ENCODE measurements at places on chromosomes 11 and 22.

- no peak for DNase-seq
Measured at GRCh38 chr11:114559425-114560310, at the start of gene NXPE1. TSS of gene NXPE1 (minus strand) at chr11:114559881. CDS start at chr11:114551201, 8,680 bp downstream.

DNA sequence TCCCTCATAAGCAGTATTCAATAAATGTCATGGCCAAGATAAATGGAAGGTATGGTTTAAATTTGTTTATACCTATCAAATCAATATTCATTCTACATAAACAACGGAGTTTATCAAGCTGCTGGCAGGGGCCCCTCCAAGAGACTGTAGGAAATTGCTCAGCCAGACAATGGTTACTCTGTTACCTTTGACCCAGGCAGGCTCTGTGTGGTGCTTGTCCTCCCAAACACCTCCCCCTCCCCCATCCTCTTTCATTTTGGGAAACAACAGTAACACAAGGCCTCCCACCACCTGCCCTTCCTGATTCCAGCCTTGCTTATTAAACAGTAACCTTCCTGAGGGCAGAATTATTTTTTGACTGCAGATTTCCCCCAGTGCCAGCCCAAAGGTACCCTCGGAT is 10.5 kb upstream of the ZBTB16 start:
- no peak for DNase-seq

- DNase-seq, result no peak
Measured at GRCh38 chr11:27420217-27420616, 52.4 kb downstream of the LGR4 start.

GRCh38 chr22:27874764-27875163 is 44.3 kb downstream of the PITPNB start:
- DNase-seq, result no peak

DNA sequence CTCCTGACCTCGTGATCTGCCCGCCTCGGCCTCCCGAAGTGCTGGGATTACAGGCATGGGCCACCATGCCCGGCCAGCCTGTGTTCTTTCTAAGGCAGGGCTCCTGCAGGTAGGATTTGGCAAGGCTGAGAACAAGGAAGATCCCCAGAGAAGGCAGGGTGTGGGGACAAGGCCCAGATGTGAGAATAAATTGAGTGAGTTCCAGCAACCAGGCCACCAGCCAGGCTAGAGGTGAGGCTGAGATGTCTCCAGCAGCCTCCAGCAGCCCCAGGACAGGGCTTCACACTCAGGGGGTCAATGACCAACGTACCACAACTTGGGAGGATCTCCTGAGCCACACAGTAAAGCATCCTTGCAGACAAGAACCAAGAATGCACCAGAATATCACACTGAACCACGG is 75.1 kb downstream of the BUD13 start:
- DNase-seq, result no peak

- DNase-seq, result no peak
Measured at GRCh38 chr11:69287968-69288882, 5.7 kb upstream of the MYEOV start.

- no peak for DNase-seq
Measured at GRCh38 chr11:72045849-72046248, 34.5 kb downstream of the NUMA1 start.

GRCh38 chr11:124669193-124669592 is 4.3 kb downstream of the SIAE start:
- DNase-seq, result no peak

DNA sequence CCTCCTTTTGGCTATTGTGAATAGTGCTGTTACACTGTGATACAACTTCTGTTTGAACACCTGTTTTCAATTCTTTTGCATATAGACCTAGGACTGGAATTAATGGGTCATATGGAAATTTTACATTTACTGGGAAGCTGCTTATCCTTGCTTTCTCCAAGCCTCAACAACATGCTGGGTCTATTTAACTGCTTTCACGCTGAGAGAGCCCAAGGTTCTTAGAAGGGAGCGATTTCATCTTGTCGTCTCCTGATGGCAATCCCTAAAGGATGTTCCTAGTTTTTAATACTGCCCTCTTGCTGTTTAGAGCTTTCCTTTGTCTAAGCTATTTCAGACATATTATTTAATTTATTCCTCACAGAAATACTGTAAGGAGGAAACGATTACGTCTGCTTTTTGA is 15.5 kb downstream of the IRAG1 start:
- DNase-seq, result no peak

DNA sequence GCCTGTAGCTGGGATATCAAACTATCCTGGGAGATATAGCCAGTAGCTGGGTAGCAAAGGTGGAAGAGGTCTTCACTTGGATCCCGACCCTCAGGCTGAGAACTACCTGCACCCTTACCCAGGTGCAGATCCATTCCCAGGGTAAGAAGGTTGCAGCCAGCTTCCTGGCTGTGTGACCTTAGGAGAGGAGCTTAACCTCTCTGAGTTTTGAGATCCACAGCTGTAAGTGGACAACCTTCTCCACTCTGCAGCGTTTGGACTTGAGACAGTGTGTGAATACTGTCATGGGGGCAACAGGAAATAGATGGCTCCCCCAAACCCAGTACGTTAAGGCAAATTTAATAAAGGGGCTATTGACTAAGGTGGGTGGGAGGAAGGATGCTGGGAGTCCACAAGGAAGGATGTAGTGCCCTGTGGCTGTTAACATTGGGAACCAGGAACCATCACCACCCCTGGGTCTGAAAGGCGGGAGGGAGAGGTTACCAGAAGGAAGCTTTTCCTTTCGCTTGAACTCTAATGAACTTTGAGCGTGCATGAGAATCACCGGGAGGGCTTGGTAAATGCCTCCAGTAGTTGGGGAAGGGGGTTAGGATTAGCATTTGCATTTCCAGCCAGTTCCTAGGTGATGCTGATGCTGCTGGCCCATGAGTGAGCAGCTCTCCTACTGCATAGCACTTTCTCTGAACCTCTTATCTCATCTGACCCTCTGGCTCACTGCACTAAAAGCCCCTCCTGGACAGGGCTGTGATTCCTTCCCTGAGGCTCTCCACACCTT is 24.4 kb downstream of the SGSM1 start:
- DNase-seq, result no peak

GRCh38 chr11:39741066-39741465 is 1718.4 kb downstream of the LRRC4C start:
- DNase-seq, result no peak

GRCh38 chr22:38719196-38719595 is 13.5 kb downstream of the GTPBP1 start:
- no peak for DNase-seq

GRCh38 chr11:75779960-75780359 is 11.4 kb downstream of the DGAT2 start:
- no peak for DNase-seq

- DNase-seq, result no peak
Measured at GRCh38 chr11:12995188-12995587, 13.9 kb upstream of the RASSF10 start.

GRCh38 chr11:126332221-126332711 is 23.2 kb upstream of the ST3GAL4 start:
- no peak for DNase-seq

DNA sequence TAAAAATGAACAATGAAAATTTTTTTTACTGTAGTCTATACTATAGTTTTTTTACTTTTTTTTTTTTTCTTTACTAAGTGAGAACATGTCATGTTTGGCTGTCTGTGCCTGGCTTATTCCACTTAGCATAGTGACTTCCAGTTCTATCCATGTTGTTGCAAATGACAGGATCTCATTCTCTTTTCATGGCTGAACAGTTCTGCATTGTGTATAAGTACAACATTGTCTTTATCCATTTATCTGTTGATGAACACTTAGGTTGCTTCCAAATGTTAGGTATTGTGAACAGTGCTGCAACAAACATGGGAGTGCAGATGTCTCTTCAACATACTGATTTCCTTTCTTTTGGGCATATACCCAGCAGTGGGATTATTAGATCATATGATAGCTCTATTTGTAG is 88.1 kb upstream of the CCDC90B start:
- no peak for DNase-seq

- DNase-seq, result no peak
Measured at GRCh38 chr11:122181893-122182292, 65.9 kb upstream of the BLID start.

DNA sequence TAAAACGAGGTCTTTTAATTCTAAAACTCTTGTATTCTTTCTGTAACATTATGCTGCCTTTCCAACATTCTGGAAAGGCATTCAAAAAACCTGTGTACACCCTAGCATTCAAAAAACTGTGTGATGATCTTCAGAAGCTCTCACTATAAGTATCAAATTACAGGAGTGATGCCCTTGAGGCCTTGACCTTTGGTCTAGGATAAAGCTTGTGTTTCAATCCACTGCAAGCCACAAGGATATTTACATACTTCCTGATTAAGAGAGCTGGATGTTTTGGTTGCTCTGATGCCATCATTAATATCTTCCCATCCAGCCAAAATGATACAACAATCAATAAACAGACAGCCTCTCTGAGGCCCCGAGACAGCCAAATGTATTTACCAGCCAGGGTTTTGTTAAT is 11.9 kb downstream of the CLPB start:
- DNase-seq, result no peak

DNA sequence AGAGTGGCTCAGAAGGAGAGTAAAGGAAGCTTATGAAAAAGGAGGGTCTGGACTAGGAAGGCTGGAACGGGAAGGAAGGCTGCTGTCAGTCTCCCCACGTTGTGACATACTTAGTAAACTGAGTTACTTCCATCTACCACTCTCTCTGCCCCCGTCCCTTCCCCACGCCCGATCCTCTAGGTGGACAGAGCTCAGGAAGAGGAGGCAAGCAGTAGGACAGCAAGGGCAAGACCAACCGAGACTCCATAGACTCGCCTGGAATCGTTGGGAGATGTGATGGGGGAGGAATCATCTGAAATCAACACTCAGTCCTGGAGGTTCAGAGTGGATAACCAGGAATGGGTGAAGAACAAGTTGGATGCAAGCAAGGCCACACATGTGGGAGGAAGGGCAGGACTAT is 240.7 kb downstream of the BUD13 start:
- DNase-seq, result no peak

GRCh38 chr22:36366291-36366708 is 21.5 kb downstream of the MYH9 start:
- DNase-seq, result no peak
